ENCODE measurements at places on chromosomes 3 and 15.

- peak; percentile 38 for DNase-seq
These were observed 20.5 kb downstream of the SLC35A5 start for GRCh38 chr3:112582244-112582874.

- peak; percentile 70 for DNase-seq
These were observed 7.3 kb upstream of the ZBTB38 start for GRCh38 chr3:141360888-141361598.

DNA sequence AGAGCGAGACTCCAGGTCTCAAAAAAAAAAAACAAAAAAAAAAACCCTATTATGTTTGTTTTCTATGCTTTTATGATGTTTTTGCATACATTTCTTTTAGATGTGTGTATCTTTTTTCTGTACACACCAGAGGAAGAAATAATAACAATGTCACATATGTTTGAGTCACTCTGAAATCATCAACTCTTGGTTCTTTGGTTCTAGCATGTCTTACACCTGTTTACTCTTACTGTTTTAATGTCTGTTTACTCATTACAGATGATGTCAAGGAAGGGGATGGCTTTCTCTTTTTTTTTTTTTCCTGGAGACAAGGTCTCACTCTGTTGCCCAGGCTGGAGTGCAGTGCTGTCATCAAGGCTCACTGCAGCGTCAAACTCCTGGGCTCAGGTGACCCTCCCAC lies 24.1 kb downstream of the RHOA start:
- no peak for DNase-seq

GRCh38 chr3:18233987-18234716 lies 191.0 kb downstream of the SATB1 start:
- no peak for DNase-seq

DNA sequence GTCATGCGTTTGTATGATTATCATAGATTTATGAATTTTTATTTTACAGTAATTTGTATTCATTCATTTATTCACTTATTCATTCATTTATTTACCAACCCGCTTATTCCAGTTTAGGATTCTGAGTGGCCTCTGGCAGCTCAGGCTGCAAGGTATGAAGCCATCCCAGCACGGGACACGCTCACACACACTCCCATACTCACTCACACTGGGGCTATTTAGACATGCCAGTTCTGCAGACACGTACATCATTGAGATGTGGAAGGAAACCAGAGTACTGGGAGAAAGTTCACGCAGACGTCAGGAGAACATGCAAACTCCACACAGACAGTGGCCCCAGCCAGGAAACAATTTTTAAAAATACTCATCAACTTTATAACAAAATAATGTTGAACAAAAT lies 5.1 kb downstream of the CDIN1 start:
- DNase-seq: no peak

DNA sequence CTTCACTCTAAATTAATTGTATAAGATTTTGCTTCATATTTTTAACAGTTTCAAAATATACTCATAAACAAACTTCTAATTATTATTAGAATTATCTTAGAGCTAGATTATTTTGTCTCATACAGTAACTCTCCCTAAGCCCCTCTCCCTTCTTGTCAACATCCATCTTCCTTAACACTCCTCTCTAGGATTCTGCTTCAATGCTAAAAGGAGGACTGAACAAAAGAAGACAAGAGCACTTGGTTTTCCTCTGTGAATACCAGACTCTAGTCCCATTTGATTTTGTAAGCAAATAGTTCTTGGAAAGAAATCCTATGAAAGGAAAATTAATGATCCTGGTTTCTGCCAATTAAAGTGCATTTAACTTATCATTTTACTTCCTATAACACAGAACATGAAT lies 91.8 kb downstream of the KCNMB2 start:
- no peak for DNase-seq

GRCh38 chr3:22988566-22988965 lies 214.6 kb upstream of the UBE2E2 start:
- no peak for DNase-seq

GRCh38 chr15:74613953-74614743 lies 1.5 kb upstream of the CLK3 start:
- DNase-seq: no peak

DNA sequence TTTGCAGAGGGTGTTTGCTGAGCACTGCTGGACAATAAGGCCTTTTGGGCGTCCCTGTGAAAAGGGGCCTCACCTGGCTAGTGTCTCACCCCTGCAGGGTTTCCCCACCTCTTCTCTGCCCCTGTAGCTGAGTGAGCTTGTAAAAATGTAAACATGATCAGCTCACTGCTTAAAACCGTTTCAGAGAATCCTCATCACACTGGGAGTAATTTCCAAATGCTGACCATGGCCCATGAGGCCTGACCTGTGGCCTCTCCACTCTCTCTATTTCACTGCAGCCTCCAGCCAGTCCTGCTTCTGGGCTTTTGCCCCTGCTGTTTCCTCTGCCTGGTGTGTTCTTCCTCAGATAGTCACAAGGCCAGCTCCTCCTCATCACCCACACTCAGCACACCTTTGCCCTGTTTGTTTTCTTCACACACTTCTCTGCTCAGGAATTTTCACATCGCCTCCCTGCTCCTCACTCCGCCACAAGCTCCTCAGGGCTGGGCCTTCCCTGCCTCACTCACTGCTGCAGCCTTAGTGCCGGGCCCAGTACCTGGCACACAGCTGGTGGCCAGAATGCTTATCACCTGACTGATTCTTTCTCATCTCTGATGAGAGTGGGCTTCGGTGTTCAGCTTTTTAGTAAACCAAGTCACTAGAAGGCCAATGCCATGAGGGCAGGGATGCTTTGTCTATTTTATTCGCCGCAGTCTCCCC lies 79.3 kb upstream of the SEC13 start:
- no peak for DNase-seq

GRCh38 chr3:124248471-124249028 lies 256.6 kb upstream of the ROPN1 start:
- DNase-seq: peak; percentile 70

DNA sequence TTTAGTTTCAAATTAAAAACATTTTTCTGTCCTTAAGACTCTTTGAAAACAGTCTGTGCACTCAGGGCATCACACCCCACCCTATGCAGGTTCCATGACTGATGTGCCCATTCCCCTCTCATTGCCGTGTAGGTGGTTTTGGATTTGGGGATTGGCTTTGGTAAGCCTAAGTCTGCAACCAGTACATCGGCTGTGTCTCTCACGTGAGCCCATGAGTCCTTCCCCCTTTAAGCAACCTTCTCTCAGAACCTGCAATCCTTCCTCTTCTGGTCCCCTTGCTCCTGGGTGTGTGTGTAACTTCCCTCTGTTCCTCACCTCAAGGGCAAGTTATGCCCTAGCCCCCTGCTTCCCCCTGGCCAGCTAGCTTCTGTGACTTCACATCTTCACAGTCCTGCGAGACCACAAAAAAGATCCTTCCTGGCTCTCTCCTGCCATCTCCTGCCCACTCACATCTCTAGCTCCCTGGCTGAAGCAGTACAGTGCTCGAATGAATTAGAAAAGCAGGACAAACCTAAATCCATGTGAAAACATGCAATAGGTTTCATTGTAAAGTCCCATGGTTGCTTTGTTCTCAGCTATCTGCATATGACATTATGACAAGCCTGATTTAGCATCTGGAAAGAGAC lies 126.7 kb downstream of the UACA start:
- no peak for DNase-seq

GRCh38 chr3:133361011-133361410 lies 38.8 kb upstream of the BFSP2 start:
- no peak for DNase-seq

DNA sequence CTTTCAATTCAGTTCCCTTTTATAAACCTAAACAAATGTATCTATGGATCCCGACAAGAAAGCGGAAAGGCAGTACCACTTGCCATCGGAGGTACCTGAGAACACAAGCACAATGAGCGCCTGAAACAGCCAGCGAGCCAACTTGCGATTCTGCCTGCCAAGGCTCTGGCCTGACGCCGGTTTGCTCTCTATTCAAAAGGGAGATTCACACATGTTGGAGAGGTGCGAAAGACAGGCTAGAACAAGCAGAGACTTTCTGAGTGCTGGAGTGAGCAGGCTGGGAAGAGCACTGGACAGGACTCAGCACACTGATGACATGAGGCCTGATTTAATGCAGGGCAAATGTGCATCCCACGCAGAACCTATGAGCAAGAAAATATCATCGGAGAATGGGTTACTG lies 17.7 kb upstream of the PRR23E start:
- no peak for DNase-seq

GRCh38 chr3:61066800-61067199 lies 184.5 kb downstream of the FHIT start:
- DNase-seq: no peak

GRCh38 chr15:63469190-63469589 lies 35.2 kb upstream of the USP3 start:
- DNase-seq: no peak

DNA sequence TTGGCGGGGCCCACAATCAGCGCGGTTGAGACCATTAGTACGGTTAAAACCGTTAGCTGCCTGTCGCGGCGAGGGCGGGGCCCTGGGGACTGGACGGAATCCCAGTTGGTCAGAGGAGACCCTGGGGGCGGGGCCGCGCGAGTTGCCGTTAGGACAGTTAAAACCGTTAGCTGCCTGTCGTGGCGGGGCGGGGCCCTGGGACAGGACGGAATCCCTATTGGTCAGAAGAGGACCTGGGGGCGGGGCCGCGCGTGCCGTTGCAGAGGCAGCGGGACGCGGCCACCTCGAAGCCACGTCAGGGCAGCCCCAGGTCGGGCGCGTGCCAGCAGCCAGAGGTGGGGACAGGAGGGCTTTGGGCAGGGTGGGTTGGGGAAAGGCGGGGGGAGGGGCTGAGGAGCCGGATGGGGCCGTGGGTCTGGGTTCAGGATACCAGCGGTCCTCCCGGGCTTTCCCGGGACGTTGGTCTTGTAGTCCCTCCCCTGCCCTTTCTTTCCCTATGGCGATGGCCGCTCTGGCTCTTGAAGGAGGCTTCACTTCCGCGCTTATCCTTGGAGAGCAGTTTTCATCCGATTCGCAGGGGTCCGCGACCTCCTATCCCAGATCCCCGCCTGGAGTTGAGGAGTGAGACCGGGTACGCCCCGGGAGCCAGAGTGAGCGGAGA lies 28.0 kb downstream of the KLHDC8B start:
- peak; percentile 31 for DNase-seq

- peak; percentile 81 for DNase-seq
These were observed 103.8 kb downstream of the RBMS3 start for GRCh38 chr3:29384640-29385039.

DNA sequence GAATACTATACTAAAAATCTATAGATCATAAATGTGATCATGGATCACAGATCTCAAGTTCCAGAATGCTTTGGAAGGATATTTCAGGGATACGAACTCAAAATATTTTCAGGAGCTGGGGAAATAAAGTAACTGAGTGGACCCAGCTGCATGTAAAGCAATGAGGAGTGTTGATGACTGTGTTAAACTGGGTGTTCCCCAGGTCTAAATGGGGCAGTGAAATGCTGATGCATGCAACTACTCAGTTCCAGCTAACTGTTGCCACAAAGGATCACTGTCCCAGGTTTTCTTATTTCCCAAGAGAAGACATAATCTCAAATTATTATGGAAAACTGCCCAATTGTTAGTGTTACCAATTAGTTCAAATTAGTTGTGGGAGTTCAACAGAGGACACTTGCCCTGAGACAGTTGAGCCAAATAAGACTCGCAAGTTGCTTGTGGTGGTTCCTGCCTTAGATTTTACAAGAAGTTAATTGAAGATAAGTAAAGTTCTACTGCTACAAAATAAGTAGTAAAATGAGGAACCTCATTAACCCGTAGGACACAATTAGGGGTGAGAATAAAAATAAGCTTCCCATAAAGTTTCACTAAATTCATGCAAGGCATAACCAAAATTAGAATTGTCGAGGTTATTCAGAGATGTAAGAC lies 66.3 kb upstream of the IL12A start:
- DNase-seq: no peak

GRCh38 chr3:48929358-48930035 lies 10.9 kb downstream of the ARIH2 start:
- no peak for DNase-seq

- DNase-seq: no peak
These were observed 33.9 kb downstream of the PLD1 start for GRCh38 chr3:171776411-171776810.

GRCh38 chr3:183308751-183309150 lies 55.7 kb downstream of the B3GNT5 start:
- DNase-seq: no peak

DNA sequence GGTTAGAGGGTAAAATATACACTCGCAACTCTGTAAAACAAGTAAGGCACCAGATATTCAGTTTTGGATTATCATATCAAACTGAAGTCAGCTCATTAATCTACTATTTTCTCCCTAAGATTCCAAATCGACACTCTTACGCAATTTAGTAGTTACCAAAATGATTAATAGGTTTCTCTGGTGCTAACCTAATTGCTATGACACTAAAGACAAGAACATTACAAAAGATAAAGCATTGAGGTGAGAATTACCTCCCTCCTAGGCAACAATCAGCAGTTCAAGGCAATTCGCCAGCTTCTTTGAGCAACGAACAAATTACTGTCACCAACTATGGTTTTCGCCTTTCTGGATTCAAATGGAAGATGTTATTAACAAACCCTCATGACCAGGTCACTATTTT lies 1305.0 kb downstream of the ROBO2 start:
- DNase-seq: no peak

DNA sequence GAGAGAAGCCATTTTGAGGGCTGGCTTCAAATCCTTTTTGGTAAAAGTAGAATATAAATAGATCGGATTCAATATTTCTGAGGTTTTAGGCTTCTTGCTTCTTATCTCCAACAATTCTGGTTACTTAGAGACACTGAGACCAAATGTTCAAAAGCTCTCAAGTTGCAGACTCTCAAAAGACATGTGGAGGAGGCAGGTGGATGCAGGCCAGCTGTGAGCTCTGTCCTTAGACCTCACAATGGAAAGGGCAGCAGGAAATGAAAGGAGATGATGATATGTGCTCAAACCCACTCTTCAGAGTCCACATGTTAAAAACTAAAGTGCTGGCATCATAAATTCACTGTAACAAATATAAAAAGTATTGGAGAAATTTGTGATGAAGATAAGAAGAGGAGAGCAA lies 424.9 kb upstream of the ALCAM start:
- DNase-seq: no peak

DNA sequence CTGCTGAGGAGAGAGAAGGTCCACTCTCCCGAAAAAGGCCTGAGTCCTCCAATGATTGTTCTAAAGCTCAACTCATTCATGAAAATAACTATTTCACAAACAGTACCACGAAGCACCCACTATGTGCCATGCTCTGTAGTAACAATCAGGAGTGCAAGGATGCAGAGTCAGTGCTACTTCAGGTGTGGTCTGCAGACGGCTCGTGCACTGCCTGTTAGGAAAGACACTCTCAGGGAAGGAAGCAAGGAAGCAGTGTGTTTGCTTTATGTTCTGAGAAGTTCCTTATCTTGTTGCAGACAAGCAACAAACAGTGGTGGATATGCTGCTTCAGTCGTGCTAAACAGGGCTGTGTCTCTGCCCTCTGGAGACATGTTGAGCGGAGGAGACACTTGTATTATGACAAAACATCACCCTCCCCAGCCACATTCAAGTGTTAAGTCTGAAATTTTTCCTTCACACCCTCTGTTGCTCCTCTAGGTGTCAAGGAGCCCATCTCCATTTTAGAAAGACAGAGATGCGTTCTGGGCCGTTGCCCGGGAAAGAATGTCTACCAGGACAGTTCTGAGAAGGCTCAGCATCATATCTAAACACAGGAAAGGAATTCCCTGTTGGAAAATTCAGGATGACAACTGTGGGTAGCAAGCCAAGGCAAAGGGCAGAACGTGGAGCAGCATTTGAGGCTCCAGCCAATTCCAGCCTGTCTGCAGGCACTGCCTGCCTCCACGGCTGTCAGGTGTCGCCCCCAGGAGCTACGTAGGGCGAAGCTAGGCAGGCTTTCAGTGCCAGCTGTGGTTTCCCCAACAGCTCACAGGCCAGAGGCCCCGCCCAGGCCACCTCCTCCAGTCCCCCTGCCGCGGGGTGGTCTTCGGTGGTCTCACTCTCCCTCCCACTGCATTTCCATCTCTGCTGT lies 13.4 kb upstream of the ATP10A start:
- no peak for DNase-seq

Measured in GM04504 (cell line).